ACHN (cell line): ENCODE measurements at places on chromosomes 2 and 18.
A peak's percentile ranks its signal among the peaks of the same experiment; 100 is the strongest.

DNA sequence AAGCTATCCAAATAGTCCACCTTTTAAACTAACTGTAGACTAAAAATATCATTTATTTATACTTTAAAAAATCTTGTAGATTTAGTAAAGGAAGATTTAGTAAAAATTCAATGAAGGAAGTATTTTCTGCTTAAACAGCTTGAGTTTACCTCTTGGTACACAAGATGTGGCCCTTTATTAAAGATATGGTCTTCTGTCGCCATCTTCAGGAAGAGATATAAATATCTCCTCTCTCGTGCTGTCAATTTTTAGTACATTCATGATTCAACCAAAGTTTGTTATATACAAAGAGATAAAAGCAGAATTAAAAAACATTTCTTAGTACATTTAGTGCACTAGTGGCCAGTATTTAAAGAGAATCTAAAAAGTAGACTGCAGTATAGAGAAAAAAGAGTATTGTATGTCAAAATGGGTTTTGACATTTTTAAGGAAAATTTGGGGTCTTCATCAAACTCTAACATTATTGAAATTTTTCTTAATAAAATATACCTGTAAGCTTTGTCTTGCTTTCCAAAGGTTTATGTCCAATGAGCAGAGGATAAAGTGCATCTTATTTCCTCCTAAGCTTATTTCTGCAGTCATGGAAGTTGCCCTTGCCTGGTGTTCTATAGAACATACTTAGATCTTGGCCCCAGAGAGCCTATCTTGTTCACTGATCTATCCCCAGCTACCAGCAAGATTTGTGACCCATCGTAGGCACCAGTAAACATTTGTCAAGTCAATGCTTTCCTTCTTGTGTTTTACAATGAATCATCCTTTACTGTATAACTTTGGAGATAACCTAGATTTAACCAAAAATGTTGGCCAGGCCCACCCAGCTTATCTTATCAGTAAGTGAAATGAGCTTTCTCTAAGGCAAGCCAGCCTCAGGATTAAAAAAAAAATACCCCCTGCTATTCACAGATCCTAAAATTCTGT lies 18.5 kb upstream of the EML6 start:
- DNase-seq = peak; percentile 74

DNA sequence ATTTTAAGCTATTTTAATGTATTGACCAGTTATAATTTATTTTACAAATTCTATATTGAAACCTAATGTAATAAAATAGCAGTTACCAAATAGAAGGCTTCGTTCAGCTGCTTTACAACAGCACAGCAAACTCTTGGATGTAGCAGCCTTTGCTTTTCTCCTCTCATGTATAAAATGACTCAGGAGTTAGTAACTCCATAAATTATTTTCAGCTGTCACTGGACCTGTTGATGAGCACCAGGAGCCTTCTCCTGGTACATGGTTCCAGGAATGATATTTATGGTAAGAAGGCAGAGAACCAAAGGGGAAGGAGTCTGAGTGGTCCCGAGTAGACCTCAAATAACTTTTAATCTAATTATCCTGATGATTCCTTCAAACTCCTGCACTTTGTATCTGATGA lies 256.4 kb upstream of the NETO1 start:
- DNase-seq = no peak

GRCh38 chr2:105582952-105583660 lies 161.6 kb upstream of the NCK2 start:
- DNase-seq = no peak

DNA sequence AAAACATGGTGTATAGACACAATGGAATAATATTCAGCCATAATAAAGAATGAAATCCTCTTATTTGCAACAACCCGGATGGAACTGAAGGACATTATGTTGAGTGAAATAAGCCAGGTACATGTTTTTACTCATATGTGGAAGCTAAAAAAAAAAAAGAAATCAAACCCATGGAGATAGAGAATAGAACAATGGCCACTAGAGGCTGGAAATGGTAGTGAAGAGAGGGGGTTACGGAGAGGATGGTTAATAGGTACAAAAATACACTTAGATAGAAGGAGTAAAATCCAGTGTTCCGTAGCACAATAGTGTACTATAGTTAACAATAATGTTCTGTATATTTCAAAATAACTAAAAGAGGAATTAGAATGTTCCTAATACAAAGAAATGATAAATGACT lies 12.8 kb upstream of the KIAA2012 start:
- peak; percentile 15 for DNase-seq

GRCh38 chr2:109142416-109143210 lies 13.6 kb downstream of the SH3RF3 start:
- DNase-seq = no peak
